Stimulated activated CD8-positive, alpha-beta memory T cell treated with anti-CD3 and anti-CD28 coated beads, Interleukin-15, amount 100 ng/mL, for 4 hours (primary cell): ENCODE measurements at places on chromosomes 3 and 15.

GRCh38 chr15:58306591-58307312 lies 125.0 kb upstream of the LIPC start:
- no peak for DNase-seq

DNA sequence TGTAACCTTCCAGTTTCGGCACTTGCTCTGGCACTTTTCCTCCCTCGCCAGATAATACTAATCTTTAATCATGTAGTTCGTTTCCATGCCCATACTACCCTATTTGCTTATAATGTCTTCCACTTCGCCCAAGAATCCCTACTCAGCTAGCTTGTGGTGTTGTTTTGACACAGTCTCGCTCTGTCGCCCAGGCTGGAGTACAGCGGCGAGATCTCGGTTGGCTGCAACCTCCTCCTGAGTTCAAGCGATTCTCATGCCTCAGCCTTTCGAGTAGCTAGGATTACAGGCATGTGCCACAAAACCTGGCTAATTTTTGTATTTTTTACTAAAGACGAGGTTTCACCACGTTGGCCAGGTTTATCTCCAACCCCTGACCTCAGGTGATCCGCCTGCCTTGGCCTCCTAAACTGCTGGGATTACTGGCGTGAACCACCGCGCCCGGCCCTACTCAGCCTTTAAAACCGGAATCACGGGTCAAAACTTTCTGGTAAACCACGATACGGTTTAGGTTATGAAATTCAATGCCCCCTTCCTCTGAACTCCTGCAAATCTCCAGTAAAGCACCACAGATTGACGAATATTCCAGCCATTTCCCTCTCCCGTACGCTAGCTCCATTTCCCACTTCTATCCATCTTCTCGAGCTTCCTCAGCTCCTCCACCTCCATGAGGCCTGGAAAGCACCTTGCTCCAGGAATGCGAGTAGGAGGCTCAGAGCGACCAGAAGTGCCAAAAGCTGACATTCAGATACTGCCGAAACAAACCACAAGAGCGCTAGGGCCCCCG lies 878 bp upstream of the RAD51 start:
- no peak for DNase-seq

GRCh38 chr3:94587291-94587690 lies 524.4 kb downstream of the NSUN3 start:
- DNase-seq = no peak

GRCh38 chr3:36444909-36445308 lies 64.6 kb downstream of the STAC start:
- no peak for DNase-seq
